ENCODE measurements at places on chromosomes 2 and 18.

- no peak for DNase-seq
Observed at GRCh38 chr2:79432731-79433146, 80.1 kb upstream of the CTNNA2 start.

- no peak for DNase-seq
Observed at GRCh38 chr2:44335806-44336538, 25.3 kb downstream of the PREPL start.

GRCh38 chr2:210913461-210913860 is 357.1 kb downstream of the CPS1 start:
- no peak for DNase-seq

DNA sequence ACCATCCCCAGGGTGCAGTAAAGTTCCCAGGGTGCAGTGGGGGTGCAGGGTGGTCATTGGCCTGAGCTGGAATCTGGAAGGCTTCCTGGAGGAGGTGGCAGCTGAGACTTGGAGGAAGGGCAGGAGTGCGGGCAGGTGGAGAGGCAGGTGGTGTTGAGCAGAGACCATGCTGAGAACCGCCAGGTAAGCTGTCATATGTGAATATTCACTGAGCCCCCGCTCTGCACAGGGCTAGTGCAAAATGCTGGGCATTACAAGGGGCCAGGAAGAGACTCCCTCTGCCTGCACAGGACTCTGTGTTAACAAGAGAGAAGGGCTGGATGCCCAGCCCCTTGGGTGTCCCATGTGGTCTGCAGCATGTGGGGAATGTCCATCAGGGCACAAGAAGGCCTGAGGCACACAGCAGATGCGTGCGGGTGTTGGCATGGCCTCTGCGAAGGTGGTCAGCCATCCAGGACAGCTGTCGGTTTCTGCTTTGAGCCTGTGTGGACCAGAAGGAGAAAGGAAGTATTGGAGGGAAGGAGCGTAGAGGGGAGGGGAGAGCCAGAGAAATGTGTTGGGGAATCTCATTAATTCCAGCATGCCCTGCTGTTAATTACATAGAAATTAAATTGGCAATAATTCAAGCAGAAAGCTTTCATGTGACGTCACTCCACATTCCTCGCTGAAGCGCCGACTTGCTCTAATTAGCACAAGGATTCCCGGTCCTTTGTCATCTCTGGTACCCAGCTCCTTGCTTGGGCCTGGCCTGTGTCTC is 62.8 kb upstream of the OTOS start:
- DNase-seq, result no peak

DNA sequence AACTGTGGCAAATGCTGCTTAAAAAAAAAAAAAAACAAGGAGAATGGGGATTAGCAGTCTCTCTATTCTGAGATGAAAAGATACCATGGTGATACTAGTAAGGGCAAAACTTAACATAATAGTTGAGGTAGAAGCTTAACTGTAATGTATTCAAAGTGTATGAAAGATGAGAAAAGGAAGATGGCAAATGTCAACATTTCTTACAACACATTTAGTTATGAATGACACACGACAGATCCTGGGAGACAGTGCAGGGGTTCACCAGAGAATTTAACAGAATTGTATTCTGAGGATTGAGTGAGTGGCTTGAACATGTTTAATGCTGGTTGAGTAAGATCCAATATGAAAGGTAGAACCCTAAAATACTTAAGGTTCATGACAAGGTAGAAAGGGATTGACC is 52.7 kb downstream of the CUL3 start:
- DNase-seq, result no peak

- DNase-seq, result no peak
Observed at GRCh38 chr2:32425719-32426141, 68.9 kb downstream of the BIRC6 start.

DNA sequence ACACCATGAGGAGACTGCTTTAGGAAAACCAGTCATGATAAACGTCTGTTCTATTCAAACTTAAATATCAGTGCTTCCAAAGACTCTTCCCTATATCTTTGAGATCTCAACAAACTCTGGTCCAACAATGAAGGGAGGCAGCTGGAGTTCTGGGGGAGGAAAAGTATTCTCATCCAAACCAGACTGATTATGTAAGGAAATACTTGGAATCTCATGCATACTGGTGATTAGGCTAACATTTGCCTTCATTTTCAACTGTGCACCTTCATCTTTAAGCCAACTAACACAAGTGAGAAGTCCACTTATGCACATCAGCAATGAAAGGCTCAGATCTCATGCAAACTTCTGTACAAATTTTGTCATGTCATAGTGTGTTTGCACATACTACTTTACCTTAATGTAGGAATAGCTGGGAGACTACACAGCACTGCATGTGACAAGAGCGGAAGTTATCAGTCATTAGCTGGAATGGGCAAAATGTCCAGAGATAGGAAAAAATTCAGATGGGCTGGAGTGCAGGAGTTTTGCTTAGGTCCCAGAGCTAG is 67.5 kb upstream of the STK17B start:
- no peak for DNase-seq

- DNase-seq, result no peak
Observed at GRCh38 chr2:18247282-18248110, 313.0 kb downstream of the RDH14 start.

DNA sequence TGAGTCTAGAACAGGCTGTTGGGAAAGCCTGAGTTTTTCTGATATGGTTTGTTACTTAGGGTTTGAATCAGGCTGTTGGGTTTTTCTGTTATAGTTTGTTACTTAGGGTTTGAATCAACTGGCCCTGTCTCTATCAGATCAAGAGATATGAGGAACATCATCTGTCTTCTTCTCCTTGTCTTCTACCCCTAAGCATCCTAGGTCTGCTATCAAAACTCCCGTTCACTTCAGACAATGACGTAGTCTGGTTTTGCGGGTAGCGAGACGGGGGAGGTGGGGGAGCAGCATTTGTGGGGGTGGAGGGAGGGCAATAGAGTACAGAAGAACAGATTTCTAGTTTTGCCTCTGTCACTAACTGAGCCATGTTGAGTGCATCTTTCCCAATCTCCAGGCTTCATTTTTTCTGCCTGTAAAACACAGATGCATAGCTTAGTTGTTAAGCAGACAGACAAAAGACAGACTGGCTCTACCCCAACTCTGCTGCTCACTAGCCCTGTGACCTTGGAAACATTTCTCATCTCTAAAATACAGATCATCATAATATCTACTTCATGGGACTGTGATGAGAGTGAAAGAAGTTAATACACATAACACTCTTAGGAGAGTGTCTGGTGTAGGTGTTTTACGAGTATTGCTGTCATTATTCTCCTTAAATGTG is 9.1 kb downstream of the TNP1 start:
- DNase-seq, result no peak
